ENCODE measurements at places on chromosomes 5 and 9. TPM values are rescaled to one million over a fixed set of nuclear protein-coding genes. Genes with fewer than 3 reads are reported as not detected.

PPP3R2 gene
- total RNA-seq = not detected

ANKRD18A gene
- total RNA-seq = 0.53 TPM

BASP1 gene
- total RNA-seq = 92.2 TPM

GDA gene
- not detected for total RNA-seq

VCAN gene
- 0.57 TPM for total RNA-seq

ZNF484 gene
- 15.0 TPM for total RNA-seq

WNK2 gene
- under 0.01 TPM for total RNA-seq

NPDC1 gene
- 47.4 TPM for total RNA-seq

SLC36A3 gene
- not detected for total RNA-seq

JMY gene
- 14.9 TPM for total RNA-seq

Data from thoracic aorta endothelial cell (primary cell).